Transverse colon (tissue), 4 donors: ENCODE measurements at places on chromosomes 2 and 18. TPM values are rescaled to one million over a fixed set of nuclear protein-coding genes. Genes with fewer than 3 reads are reported as not detected.

DUSP2 gene
- total RNA-seq = not detected

NEUROD1 gene
- 0.48 TPM for total RNA-seq

EHD3 gene
- 4.3 TPM for total RNA-seq

HOXD8 gene
- 7.8 TPM for total RNA-seq

CPO gene
- total RNA-seq = not detected

PIKFYVE gene
- 21.8 TPM for total RNA-seq

RAB6C gene
- 0.16 TPM for total RNA-seq

KCNE4 gene
- total RNA-seq = 1.1 TPM

POTEJ gene
- not detected for total RNA-seq

ACOXL gene
- 1.1 TPM for total RNA-seq

GKN2 gene
- not detected for total RNA-seq

THSD7B gene
- 0.27 TPM for total RNA-seq

TCF7L1 gene
- 1.4 TPM for total RNA-seq

CD8A gene
- 33.3 TPM for total RNA-seq

MYO1B gene
- 34.0 TPM for total RNA-seq

PSD4 gene
- 48.2 TPM for total RNA-seq

REG3G gene
- not detected for total RNA-seq

SLC9A4 gene
- not detected for total RNA-seq

MRPS5 gene
- 61.7 TPM for total RNA-seq

KCNG2 gene
- not detected for total RNA-seq

LGALSL gene
- total RNA-seq = 15.6 TPM

SLC8A1 gene
- 22.8 TPM for total RNA-seq
